ENCODE measurements at places on chromosomes 12 and 14.

GRCh38 chr14:55593698-55594097, 13.7 kb downstream of the KTN1 start:
- no peak for DNase-seq

GRCh38 chr12:111768159-111768895, 1.6 kb downstream of the ALDH2 start:
- DNase-seq, result no peak

DNA sequence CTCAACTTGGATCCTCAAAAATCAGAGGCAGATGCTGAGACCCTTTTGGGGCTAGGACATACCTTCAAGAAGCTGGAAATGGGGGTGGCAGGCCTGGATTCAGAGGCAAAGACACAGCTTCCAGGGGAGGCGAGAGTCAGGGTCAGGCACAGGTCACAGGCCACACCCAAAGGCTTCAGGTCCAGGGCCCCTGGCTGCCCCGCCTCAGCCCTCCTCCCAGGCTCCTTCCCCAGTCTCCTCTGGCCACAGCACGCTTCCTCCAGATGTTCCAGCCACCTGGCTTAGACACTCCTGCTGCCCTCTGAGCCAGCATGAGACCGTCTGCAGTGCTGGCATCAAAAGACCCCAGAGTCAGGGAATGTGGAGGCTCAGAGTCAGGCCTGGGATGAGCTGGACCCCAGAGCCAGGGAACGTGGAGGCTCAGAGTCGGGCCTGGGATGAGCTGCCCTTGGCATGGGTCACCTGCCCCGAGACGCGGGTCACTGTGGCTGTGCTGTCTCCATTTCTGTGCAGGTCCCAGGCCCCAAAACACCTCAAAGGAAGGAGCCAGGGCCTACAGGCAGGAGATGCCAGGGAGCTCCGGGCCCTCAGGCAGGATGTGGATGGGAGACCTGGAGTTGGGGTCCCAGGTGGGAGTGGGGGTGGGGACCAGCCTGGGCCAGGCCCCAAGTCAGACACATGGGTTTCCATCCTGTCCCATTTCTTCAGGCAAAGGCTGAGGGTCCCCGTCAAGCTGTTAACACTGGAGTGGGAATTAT, 58.9 kb downstream of the DIO3 start:
- no peak for DNase-seq

GRCh38 chr14:81245771-81246170, 25.0 kb upstream of the GTF2A1 start:
- no peak for DNase-seq

DNA sequence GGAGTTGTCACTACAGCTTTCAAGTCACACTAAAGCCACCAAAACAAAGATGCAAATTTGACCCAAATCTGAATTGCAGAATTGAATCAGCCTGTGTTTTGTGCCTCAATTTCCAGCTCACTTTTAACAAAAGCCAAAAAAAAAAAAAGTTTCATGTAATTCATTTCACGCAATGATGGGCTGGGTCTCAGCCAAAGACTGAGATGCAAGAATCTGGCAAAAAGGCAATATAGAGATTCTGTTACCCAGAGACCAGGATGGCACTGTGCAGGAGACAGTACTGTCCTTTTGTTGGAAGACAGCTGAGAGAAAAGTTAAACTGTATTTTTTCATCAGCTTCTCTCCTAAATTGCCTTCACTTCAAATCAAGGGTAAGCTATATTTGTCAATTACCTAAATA, 205.7 kb upstream of the NPAS3 start:
- no peak for DNase-seq

- DNase-seq, result no peak
Observed at GRCh38 chr12:2646341-2646740, 148.4 kb upstream of the FKBP4 start.

- DNase-seq, result peak; percentile 72
Observed at GRCh38 chr12:64672925-64673409, 62.7 kb downstream of the RASSF3 start.

DNA sequence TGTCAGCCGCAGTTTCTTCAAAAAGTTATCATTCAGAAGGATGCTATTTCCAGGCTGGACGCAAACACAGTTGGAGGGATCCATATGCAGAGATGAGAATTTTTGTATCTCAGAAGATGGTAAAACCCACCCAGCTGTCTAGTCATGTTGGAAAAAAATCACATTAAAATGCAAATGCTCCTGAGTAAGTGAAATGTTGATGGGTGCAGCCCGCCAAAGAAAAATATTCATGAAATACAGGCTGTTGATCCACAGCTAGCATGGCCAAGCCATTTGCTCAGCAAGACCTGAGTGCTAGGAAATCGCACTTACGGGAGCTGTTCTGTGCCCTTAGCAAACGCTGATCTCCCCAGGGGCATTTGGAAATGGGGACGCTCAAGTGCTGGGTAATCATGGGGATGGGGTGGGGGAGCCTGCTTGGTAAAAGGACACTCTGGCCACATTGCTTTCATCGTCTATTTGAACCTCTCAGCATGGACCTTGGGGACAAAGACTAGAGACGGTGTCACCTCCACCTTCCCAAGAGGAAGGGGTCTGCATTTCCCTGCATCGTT, 25.7 kb downstream of the TUNAR start:
- DNase-seq, result no peak

GRCh38 chr14:63421919-63422318, 103.2 kb upstream of the GPHB5 start:
- no peak for DNase-seq

GRCh38 chr12:111056618-111057521, 136.5 kb upstream of the MYL2 start:
- peak; percentile 73 for DNase-seq

- DNase-seq, result no peak
Observed at GRCh38 chr12:114681116-114681871, 2.7 kb downstream of the TBX3 start.

- no peak for DNase-seq
Observed at GRCh38 chr14:34707722-34708121, 6.7 kb downstream of the CFL2 start.

- DNase-seq, result no peak
Observed at GRCh38 chr12:128753438-128753837, 70.3 kb downstream of the SLC15A4 start.

GRCh38 chr12:101823039-101823438, 7.7 kb downstream of the GNPTAB start:
- no peak for DNase-seq

- DNase-seq, result no peak
Observed at GRCh38 chr12:93173178-93173957, 204.4 kb upstream of the NUDT4 start.

- no peak for DNase-seq
Observed at GRCh38 chr12:121025442-121026226, 9.3 kb upstream of the C12orf43 start.

DNA sequence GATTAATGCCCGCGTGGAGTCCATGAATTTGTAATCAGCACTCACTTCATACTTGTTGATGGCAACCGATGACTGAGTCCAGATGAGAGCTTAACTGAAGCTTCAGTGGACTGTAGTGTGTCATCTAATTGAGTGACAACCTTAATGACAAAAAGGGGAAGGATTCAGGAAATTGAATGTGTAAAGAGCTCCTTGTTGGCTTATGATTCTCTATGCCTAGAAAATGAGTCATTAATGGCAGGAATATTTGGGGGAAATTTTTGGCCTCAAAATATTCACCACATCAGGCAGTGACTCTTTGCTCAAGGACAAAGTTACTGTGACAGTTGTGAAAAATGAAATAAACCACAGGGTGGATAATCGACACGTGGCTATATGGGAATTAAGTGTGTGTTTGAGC, 55.3 kb upstream of the STON2 start:
- DNase-seq, result no peak

- DNase-seq, result no peak
Observed at GRCh38 chr14:58777541-58777979, 139.8 kb downstream of the DACT1 start.

DNA sequence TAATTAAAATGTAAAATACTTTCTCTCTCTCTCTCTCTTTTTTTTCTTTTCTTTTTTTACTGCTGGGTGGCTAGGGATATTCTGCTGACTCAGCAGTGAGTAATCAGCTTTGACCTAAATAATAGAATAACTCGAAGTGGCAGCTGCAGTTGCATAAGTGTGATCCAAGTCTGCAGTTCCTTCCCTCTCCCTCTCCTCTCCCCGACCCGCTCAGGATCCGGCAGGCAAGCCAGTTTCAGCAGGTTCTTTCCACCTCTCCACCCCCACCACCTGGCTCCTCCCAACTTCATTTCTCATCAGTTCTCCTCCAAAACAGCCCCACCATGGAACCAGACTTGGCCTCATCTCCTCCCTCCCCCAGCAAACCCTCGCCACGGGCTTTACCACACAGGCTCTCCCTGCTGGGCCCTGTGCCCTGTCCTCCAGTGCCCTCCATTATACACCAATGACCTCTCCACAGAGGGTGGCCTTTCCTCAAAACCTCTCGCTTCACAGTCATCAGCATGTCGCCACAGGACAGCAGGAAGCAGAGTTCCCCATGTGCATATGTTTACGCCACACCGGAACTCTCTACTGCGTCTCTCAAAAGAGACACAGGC, 22.4 kb downstream of the SLC7A8 start:
- no peak for DNase-seq

DNA sequence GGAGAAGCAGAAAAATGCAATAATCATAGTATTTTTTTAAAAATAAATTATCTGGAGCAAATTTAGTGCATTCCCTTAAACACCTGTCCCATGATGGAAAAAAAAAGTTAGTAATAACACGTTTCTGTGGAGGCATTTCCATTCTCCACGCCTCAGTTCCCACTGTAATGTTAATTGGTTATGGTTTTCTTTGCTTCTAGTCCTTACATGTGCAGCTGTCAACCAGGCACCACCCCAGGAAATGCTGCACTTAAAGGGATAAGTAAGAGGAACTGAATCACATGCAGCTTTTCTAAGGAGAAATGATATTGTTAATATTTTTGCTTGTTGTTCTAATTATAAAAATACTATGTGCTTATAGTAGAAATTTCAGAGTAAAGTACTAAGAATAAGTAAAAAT, 240.3 kb downstream of the ZFP36L1 start:
- DNase-seq, result peak; percentile 35

- no peak for DNase-seq
Observed at GRCh38 chr12:42473561-42473960, 116.0 kb downstream of the PRICKLE1 start.

- no peak for DNase-seq
Observed at GRCh38 chr12:69129564-69129963, 109.8 kb upstream of the CPSF6 start.

GRCh38 chr14:88297306-88297705, 25.8 kb downstream of the KCNK10 start:
- no peak for DNase-seq

DNA sequence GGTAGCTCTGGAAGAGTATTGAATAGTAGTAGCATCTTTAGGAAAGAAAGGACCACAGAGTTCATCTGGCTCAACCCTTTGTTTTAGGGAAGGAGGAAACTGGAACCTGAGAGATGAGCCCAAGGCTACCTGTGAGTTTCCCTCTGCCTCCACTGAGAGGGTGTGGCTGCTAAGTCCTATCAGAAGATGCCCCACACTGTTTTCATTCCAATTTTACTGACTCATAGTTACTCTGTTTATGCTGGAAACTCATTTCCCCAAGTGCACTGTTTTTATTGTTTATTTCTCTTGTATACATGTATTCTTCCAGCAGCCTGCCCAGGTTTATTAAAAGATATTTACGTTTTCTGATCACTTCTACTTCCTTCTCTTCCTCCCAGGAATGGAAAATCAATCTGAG, 127.4 kb upstream of the ARHGAP5 start:
- DNase-seq, result no peak

DNA sequence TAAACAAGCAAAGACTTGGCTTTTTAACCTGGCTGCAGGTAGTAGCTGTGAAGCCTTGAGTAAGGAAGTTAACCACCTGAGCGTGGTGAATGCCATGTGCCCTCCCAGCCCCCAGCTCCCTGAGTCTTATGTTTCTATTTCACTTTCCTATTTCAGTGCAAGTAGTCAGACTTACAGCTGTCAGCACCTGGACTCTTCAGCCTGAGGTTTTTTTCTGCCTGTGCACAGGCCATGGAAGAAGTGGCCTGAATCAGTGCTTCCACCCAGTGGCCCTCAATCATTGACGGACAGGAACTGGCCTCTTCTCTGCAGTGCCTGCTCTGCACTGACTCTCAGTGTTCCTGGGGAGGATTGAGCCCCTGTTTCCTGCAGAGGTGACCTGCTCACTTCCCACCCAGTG, 796.4 kb downstream of the MED13L start:
- no peak for DNase-seq

DNA sequence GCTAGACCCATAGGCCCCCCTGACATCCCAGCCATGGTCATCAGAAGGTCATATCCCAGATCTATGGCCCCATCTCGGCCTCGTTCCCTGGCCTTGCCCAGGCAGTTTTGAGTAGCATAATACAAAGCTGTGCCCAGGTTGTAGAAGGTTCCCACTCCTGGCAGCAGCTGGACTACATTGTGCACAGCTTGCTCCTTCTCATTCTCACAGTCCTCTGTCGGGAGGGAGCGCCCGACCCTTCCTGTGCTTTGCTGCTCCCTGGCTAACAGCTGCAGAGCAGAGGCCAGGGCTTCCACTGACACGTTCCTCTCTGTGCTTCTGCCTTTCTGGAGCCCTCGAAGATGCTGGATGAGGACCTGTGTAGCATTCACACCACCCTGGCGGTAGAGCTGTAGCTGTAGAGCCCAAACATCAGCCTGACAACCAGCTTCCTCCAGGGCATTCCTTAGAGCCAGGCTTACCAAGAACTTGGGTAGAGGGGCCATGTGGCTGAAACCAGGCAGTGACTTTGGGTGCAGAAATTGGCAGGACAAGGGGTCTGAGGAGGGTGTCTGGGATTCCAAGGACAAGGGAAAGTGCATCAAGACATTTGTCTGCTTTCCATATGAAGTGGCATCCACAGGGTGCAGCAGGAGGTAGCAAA, 1.0 kb downstream of the APOF start:
- DNase-seq, result no peak

DNA sequence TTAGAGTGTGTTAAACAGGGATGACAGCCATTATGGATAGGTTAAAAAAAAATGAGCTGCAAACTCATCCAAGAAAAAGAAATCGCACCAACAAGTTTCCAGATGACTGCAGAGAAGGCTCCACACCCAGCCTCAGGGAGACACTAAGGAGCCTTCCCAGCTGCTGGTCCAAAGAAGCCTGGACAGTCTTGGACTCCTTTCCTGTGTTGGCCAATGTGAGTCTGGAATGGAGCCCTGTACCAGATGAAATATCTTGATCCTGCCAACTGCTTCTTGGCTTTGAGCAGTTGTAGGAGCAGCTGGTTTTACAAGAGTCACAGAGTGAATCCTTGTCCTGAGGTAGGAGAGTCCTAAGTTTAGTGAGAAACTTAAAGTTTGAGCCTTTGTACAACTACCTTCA, 44.5 kb downstream of the SLC38A1 start:
- DNase-seq, result no peak

DNA sequence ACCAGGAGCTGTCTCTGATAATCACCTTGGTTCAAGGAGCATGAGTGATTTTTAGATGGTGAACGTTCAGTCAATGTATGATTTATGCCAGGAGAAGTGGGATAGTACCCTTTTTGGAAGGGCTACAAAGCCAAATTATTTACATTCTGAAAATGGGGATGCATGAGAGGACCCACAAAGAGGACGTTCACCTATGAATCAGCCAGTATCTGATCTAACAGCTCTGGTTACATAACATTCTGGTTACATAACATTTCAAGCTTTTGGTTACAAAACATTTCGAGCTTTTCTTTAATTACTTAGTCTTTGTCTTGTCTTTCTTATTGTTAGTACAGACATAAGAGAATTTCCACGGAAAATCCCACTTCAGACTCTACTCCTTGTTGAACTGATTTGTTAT, 68.8 kb downstream of the SLCO1A2 start:
- no peak for DNase-seq
